ENCODE measurements at places on chromosomes 2 and 18.

DNA sequence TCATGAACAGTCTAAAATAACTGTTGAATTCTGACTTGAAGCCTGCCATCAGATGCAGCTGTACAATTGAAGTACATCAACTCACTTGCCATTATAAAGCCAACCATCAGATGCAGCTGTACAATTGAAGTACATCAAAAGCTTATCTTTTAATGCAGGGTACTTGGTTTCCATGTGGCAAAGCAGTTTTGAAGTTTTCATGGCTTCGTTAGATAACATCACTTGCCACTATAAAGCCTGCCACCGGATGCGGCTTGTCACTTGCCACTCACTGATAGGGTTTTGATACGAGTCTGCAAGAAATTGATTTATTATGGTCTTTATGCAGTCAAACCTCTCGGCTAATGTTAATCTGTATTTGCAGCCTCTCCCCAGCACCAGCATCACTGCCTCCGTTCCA lies 1605.8 kb downstream of the SUCLG1 start:
- DNase-seq, result no peak

DNA sequence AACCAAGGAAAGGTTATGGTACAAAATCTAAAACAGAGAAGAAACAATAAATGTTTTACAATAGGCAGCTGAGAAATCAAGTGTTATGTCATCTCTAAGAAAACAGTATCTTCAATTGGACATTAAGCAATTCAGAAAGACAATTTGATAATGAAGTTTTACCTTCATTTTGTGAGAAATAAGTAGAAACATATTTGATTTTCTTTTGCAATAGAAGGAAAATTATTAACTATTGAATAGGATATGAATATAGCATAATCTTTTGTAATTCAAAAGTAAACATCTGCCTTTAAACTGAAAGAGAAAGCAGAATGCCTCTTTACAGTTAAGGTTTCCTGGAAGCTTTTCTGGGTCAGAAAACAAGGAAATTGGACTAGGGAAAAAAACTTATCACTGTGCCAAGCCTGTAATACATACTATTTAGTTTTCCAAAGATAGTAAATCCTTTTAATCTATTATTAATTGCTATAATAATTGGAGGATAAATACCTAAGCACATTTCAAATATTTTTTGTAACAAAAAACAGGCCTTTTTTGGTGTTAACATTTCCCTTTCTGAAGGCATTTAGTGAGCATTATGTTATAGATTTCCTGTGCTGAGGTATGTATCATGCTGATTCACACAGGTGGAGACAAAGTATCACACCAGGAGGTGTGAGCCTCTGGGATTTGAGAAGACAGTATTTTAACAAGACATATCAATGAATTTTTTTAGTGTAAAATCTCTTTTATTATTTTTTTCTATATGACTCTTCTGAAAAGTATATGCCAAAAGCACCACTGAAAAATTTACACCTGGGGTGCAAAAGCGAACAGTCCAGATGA lies 947.0 kb upstream of the CDH2 start:
- DNase-seq, result no peak

DNA sequence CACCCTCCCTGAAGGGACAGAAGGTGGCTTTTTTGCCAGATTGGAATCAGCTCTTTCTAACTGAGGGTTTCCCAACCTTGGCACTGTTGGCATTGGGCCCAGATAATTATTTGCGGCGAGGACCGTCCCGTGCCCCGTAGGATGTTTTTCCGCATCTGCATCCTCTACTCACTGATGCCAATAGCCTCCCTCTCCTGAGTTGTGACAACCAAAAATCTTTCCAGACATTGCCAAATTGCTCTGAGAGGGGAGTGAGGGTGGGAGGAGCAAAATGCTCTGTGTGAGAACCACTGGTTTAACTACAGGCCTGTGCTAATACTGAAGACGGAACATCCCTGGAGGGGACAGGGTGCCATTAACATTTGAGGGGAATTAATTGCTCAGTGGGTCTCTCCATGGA lies 33.6 kb upstream of the GLI2 start:
- no peak for DNase-seq

DNA sequence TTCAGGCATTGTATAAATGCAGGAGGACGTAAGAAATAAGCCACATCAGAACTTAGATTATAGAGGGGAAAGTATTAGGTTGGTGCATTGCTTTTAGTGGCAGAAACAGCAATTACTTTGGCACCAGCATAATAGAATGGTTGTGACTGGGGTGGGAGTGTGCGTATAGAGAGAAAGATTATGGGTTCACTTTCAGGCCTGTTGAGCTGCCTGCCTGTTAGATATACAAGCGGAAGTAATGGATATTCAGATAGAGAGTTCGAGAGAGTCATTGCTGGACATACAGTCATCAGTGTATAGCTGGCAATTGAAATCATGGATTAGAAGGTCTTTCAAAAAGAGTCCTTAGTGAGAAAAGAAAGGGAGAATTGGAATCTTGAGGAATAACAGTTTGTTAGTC lies 139.2 kb upstream of the MYO3B start:
- no peak for DNase-seq

- DNase-seq, result no peak
Observed at GRCh38 chr2:65081232-65081685, 25.0 kb downstream of the CEP68 start.

DNA sequence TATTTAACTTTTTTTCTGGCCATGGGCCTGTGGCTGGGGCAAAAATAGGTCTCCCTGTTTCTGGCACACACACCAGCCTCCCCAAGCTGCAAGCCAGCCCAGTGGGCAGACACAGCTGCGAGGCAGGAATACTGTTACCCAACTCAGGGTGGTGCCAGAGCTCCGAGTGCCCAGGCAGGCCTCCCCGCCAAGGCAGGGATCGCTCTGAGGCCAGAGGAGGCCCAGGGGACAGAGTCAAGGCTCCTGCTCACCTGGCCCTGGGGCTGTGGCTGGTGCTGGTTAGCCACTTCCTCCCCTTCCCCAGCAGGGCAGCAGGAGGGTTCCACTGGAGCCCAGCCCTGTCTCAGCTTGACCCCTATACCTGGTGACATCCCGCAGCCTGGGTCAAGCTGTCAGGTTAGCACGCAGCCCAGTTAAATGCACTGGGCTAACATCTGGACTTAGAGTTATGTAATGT lies 67.1 kb upstream of the EPAS1 start:
- DNase-seq, result no peak

- no peak for DNase-seq
Observed at GRCh38 chr2:20645761-20646160, 5.1 kb downstream of the HS1BP3 start.

All from fibroblast of skin of left quadriceps (primary cell).